ENCODE measurements at places on chromosomes 2 and 18.

- no peak for DNase-seq
Measured at GRCh38 chr2:83017366-83018090, 1441.6 kb downstream of the SUCLG1 start.

- no peak for DNase-seq
Measured at GRCh38 chr2:98541906-98542305, 66.4 kb downstream of the COA5 start.

GRCh38 chr18:56083523-56084287, 495.7 kb upstream of the TCF4 start:
- no peak for DNase-seq

DNA sequence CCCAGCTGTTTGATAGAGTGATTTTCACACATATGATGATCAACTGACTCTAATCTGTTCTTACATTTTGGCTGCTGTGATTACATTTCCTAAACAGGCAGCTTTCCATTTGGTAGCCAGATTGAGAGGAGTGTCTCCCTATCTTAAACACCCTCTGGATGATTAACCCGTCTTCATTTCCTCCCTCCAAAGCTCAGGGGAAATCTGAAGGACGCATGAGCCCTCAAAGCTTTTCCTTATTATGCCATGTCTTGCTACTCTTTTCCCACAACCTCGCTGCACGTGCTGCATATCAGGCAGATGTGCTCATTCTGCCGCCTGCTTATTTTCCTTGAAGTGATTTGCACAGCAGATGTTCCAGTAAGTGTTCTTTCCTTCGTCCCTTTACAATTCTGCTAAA, 837.4 kb downstream of the LRRTM4 start:
- DNase-seq: no peak

DNA sequence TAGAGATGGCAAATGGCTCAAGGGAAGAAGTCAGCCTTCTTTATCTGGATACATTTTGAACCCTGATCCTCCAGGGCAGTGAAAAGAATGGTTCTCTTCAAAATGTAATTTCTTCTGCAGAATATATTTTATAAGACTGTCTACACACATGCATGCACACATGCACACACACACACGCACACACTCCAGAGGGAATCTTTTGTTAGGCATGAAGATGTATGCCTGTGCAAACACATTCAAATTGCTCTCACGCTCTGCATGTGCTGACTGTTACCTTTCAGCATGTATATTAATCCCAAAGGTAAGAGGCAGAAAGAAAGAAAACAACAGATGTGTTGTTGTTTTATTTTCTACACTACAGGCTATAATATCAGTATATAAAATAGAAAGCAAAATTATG, 43.2 kb downstream of the SLC5A7 start:
- no peak for DNase-seq

GRCh38 chr2:217108575-217109027, 248.7 kb upstream of the TNP1 start:
- DNase-seq: no peak

DNA sequence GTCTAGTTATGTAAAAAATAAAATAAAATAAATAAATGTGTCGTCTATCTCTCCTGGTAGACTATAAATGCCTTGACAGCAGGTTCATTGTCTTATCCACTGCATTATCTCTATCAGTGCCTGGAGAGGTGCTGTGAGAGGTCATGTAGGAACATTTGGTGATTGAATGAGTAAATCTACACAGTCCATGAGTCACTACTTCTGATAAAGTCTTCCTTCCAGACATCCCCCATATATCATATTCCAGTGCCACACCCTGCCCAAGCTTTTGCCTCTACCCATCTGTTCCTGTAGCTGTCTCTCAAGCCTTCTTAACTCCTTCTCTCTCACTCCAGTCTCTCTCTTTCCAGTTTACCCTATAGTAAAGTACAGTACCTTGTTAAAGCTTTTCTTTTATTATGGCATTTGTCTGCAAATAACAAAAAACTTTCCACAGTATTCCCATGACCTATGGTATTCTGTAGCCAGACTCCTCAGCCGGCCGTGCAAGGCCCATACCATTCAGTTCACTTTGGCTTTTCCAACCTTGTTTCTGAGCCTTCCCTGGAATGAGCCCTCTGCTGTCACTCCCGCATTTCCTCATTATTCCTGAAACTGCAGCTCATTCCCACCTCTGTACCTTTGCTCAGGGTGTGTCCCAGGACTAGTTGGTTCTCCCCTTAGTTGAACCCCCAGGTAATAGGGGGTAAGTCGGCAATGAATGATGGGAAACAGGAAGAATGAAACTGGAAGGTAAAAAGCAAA, 37.5 kb downstream of the ANXA4 start:
- no peak for DNase-seq

DNA sequence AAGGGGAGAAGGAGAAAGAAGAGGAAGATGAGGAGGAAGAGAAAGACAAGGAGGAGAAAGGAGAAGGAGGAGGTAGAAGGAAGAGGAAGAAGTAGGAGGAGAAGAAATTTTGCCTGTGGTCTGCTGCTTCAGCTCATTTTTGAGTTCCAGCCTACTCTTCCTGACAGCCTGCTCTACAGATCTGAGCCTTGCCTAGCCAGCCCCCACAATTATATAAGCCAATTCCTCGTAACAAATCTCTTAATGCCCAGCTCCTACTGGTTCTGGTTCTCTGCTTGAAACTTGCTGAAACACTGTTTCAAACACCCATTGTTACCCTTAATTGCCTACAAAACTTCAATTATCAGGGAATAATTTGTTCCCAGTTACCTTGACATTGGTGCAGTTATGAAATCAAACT, 1014.2 kb upstream of the CELF4 start:
- no peak for DNase-seq

DNA sequence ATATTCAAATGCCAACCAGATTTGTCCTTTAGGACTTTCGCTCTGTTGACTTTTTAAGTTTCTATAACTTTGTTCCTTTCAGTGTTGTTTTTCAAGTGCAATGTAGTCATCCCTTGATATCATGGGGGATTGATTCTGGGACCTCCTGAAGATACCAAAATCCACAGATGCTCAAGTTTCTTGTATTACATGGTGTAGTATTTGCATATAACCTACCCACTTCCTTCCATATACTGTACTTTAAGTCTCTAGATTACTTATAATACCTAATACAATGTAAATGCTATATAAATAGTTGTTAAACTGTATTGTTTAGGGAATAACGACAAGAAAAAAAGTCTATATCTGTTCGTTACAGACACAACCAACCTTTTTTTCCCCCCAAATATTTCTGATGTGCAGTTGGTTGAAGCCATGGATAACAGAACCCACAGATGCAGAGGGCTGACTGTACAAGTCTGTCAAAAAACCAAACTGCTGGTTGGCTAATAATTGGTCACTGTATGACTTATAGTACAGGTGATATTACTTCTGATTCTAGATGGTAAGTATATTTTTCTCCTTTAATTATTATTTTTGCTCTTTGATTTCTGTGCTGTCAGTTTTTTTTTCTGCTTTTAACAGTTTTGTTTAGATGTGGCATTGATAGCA, 201.7 kb upstream of the STON1 start:
- DNase-seq: no peak

DNA sequence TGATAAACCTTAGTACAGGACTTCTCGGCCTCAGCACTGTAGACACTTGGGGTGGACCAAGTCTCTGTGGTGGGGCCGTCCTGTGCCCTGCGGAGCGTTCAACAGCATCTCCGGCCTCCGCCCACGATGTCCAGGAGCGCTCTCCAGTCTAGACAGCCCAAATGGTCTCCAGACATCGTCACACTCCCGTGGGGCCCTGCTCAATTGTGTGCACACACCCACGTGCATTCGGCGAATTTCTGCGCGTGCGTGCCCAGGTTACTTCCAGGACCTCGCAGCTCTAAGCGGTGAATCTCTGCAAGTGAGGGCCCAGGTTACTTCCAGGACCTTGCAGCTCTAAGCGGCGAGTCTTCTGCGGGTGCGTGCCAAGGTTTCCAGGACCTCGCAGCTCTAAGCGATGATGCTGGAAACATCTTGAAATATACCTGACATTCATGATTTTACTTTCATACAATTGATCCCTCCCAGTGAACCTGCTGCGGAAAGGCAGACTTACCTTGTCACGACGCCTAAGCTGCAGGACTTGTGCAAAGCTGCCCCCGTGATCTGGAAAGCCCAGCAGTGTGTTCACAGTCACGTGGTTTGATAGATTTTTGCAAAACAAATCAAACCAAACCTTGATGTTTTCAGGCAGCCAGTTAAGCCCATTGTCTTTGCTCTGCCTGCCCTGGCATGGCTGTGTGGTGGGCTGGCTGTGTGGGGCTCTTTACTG, 16.1 kb upstream of the OTOS start:
- no peak for DNase-seq

DNA sequence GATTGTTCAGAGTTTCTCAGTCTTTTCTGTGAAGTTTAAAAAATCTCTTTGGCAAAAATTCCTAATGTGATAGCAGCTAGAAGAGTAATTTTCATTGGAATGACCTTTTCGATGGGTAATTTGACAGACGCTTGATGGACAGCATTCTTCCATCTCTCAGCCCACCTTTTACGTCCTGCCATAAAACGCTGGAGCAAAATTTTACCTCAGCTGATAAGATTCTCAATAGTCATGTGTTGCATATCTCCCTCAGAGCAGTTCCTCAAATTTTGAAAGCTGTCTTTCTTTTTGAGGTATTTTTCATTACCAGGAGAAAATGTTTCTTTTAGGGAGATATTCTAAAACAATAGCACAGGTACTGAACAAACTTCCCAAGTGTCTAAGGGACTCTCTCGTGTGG, 441.4 kb downstream of the PARD3B start:
- no peak for DNase-seq

GRCh38 chr2:150041722-150042425, 445.6 kb downstream of the RND3 start:
- DNase-seq: no peak
